ENCODE measurements at places on chromosomes 4 and X.

GRCh38 chrX:629230-630006 lies 1.2 kb upstream of the SHOX start:
- no peak for DNase-seq

GRCh38 chr4:109592367-109592766 lies 32.3 kb downstream of the MCUB start:
- no peak for DNase-seq

DNA sequence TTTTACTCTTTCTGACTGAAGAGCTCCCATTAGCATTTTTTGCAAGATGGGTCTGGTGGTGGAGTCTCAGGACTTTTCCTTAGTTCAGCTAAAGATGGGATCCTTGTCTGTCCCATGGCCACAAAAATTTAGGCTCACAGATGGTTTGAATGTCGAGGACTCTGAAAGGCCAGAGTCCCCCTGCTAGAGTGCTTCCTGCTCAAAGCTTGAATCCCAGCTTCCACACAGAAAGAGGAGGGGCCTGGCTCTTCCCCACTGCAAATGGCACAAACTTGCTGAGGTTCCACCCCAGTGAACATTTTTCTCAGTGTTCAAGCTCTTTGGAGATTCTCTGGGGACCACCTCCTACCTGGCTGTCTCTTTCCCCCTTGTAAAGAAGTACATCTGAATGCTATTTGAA lies 64.7 kb upstream of the UGT2B15 start:
- DNase-seq, result no peak

- DNase-seq, result no peak
Observed at GRCh38 chr4:39648827-39649558, 10.3 kb upstream of the SMIM14 start.

GRCh38 chrX:74492720-74493201 lies 71.5 kb downstream of the SLC16A2 start:
- peak; percentile 38 for DNase-seq

DNA sequence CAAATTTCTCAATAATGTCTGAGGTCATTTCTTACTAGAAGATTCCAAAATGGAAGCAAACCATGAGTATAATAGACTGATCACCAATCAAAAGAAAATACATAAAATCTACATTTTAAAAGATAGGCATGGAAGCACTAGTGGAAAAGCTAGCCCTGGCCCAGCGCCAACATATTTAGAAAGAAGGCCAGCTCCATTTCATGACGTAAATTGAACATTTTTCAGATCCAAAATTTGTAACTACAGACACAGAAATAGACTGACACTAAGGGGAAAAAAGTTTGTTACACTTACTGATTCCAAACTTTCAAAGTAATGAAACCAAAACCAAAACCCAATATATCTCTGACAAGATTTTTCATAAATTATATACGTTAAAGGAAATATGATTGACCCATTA lies 117.7 kb downstream of the ADAMTS3 start:
- no peak for DNase-seq

DNA sequence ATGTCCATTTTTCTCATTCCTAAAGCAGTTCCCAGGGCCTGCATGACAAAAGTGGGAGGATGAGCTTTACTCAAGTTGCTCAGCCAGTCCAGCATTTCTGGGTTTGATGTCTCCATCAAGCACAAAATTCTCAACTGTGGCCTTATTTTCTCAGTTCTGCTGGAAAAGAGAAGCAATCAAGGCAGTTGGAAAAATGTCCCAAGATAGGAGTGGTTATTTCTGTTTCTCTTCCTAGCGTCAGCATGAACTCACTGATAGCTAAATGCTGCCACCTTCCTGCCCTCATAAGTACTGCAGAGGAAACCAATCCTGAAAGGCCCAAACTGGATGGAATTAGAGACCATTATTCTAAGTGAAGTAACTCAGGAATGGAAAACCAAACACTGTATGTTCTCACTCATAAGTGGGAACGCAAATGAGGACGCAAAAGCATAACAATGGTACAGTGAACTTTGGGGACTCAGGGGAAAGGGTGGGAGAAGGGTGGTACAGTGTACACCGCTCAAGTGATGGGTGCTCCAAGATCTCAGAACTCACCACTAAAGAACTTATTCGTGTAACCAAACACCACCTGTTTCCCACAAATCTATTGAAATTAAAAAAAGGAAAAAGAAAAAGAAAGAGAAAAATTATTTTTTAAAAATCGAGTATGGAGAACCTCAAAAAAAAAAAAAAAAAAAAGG lies 29.6 kb downstream of the ADH7 start:
- peak; percentile 63 for DNase-seq

DNA sequence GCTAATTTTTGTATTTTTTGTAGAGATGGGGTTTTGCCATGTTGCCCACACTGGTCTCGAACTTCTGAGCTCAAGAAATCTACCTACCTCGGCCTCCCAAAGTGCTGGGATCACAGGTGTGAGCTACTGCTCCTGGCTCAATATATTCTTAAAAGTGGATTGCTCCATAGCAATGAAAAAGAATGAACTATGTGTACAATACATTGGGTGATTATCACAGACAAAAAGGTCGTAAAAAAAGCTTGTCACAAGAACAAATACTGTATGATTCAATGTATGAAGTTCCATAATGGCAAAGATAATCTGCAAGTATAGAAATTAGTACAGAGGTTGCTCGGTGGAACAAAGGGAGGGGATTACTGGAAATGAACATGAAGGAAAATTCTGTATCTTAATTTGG lies 70.7 kb downstream of the REPS2 start:
- no peak for DNase-seq

DNA sequence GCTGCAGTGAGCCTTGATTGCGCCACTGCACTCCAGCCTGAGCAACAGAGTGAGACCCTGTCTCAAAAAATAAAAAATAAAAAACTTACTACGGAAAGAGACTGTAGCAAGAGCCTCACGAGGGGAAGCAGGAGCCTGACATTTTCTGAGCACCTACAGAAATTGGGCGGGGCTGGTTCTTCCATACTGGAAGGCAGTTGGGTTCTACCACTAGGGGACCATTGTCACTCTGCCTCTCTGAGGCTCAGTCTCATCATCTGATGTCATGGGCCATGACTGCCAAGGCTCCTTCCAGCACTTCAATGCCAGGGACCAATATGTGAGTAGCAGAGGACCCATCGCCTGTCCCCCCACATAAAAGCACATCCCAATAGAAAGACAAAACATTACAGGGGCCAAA lies 8.2 kb downstream of the SH3KBP1 start:
- DNase-seq, result no peak

DNA sequence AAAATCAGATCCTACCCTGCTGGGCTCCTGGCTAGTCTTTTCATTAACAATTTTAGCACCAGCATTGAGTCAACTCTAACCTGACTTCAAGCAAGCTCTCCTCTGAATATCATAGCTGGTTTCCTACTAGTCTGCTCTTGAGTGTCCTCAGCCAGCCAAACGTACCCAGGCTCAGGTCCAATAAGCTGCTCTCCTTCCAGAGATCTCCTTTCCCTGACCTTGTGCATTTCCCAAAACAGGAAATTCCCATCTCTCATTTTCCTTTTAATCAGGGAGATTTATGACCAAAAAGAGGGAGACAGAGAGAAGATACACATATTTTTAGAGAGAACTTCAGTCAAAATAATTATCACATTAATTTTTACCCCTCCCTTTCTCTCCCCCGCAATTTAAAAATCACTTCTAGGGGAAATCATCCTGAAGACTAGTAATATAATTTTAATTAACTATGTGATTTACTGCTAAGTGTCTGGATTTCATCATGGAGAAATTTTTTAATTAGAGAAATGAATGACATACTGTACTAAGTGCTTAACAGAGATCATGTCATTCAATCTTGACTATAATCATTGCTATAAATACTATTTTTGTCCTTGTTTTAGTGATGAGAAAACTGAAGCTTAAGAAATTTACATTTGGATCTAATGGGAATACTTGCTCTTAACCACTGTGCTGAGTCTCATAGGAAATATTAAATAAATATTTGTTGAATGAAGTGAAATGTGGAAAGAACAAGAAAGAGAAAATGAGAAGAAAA lies 421.7 kb upstream of the INTU start:
- no peak for DNase-seq

DNA sequence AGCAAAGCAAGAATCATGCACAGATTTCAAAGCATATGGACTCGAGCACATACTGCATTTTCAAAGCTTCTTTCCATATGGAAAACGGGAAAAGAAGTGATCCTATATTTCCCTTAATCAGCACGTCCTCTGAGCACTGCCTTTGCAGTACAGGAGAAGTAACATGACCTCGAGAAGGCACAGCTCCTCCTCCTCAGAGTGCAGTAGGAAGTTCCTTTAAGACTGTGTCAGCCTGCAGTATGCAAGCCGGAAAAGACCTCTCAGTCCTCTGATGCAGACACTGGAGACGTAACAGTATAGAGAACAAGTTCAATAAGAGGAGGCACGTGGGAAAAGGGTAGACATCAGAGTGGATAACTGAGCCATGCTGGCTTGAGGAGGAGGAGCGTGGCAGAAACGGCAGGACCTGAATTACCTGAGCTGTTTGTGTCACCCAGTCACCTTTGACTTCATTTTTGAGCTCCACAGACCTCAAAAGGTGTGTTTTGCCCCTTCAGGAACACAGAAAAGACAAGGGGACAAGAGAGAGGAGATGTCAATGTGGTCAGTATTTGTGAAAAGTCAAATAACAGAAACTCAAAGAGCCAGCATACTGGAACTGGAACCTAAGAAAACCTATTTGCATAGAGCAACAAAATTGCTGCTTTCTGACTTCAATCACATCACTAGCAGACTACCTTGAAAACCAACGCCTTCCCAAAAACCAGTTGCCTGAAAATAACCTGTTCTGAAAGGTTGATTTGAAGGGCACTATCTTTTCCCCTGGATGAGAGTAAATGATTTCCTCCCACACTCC lies 20.8 kb downstream of the IRF2 start:
- DNase-seq, result peak; percentile 60

GRCh38 chrX:154731881-154732280 lies 19.0 kb downstream of the GAB3 start:
- no peak for DNase-seq

- DNase-seq, result no peak
Observed at GRCh38 chr4:47791965-47792364, 45.9 kb downstream of the CORIN start.

GRCh38 chr4:60652933-60653332 lies 547.2 kb upstream of the ADGRL3 start:
- DNase-seq, result no peak

GRCh38 chrX:48897157-48897624 lies 377 bp downstream of the TIMM17B start:
- DNase-seq, result peak; percentile 60

- no peak for DNase-seq
Observed at GRCh38 chr4:1991087-1991486, 17.7 kb downstream of the NELFA start.

DNA sequence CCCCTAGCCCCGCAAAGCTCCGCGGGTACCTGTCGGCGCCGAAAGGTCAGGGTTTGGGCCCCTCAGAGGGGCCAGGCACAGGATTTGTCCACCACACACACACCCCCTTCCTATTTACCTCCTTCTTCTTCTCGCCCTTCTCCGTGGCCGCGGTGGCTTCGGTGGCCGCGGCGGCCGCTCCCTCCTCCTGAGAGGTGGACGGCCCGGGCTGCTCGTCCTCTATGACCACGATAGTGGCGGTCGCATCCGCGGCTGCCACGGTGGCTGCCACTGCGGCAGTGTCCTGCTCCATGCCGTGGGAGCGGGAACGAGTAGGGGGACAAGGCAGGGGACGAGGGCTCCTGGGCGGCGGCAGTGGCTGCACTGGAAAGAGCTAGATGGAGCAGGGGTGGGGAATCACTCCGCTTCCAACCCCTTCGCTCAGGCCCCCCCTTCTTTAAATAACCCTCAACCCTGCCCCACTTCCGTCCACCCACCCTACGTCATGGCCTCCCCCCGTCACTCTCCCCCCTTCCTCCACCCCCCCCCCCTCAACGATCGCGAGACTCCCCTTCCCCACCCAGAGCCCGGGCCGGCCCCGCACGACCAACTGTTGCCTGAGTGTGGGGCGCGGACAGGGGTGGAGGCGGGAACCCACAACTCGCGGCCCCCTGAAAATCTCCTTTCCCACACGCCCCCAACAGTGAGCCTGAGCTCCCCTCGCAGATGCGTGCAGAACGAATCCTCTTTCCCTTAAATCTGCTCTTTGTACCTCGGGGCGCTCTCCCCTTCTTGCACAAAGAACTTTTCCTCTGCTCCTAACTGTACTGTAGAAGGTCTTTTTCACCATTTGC lies at the start of gene SMARCA1:
Gene SMARCA1, minus strand, starts transcription at position 412 of the 833 bp plus-strand sequence. Its CDS starts 120 bp downstream, at position 292.
- peak; percentile 32 for DNase-seq

GRCh38 chr4:99712530-99712929 lies 54.9 kb upstream of the C4orf54 start:
- no peak for DNase-seq

GRCh38 chr4:132275583-132276121 lies 873.4 kb upstream of the PCDH10 start:
- DNase-seq, result no peak

DNA sequence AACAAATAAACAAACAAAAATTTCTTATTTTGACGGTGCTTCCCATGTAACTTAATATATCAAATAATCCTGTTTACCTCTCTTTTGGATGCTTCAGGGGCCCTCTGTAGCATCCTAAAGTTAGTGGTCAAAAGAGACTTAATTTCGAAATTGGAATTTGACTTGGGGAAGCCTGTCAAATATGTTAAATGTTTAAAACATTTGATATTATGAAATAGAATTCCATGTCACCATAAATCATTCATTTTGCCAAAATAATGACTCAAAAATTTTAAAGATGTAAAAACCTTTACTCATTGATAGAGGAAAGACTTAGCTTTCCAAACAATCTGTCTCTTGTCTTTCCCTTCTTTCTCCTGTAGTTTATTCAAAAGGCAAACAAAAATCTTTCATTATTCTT lies 20.6 kb upstream of the TEX13A start:
- no peak for DNase-seq

DNA sequence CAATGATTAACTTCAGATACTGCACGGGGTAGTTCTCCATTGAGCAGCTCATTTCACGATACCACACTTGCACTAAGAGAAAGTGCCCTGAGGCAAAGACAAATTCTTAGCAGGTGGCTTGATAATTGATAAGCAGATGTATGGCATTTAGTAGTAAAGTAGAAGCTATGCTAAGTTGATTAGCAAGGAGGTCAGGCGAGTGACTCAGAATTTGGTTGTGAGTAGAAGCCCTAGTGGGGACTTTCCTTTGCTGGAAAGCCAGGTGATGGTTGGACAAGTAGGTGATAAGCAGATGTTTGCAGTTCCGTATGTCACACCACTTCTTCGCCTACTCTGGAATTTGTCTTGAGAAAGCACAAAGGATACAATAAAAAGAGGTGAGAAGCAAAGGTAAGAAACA lies 58.7 kb downstream of the TLL1 start:
- DNase-seq, result no peak

DNA sequence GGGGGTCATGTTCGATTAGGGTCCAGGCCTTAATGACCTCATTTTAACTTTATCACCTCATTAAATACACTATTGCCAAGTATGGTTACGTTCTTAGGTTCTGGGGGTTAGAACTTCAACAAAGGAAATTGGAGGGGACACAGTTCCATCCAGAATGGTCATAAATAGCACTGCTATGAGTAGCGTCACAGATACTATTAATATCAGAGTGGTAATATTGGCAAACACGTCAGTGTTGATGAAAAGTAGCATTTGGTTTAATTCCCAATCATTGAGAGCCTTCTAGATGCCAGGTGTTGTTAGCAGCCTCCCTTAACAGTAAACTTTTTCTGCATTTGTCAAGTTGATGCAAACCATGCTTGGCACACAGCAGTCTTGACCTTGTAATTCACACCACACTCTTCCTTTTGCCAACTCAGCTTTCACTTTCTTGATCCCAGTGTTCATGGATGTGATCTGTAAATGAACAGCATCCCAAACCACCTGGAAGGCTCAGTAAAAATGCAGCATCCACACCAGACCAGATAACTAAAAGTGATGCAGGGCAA lies 912.5 kb upstream of the TENM3 start:
- DNase-seq, result no peak

GRCh38 chr4:158856852-158857251 lies 88.0 kb downstream of the FNIP2 start:
- DNase-seq, result no peak

- no peak for DNase-seq
Observed at GRCh38 chrX:130682990-130683389, 220.0 kb downstream of the ENOX2 start.

Measured in CD4-positive, alpha-beta T cell treated with Interleukin-6 for 4 hours (primary cell).